ENCODE measurements at places on chromosomes 6 and 20.
A peak's percentile ranks its signal among the peaks of the same experiment; 100 is the strongest.

DNA sequence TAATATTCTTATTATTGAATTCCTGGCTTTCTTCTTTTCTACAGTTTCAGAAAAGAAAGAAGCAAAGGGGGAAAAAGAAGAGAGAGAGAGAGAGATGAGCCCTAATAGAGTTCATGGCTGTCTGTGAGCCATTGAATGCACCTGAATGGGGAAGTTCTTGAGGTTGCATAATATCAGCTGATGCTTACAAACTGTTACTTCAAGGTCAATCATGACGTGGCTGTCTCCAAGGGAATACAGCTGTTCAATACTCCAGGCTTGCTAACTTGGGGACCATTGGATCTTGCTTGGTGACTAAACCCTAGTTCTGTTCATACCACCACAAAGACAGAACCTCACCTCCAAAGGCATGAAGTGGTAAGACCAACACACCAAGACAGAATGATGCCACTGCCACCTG is 180.4 kb downstream of the ADGRG6 start:
- no peak for DNase-seq

DNA sequence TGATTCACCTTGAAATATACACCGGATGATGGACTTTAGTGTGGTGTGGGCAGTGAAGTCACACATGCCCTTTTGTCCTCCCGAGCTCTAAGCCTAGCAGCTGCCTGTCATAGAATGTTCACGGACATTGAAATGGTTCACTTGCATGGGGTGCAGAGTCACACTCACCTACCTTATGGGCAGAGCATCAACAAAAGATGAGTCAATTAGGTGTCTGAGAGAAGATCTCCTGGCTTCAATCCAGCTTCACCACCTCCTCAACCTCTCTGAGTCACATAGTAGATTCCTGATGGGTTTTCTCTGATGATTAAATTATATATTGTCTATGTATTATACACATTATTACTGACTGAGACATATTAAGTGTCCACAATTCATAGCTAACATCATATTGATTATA is 48.1 kb upstream of the HLA-E start:
- DNase-seq: no peak

- no peak for DNase-seq
These were observed 172.9 kb upstream of the CDYL start for GRCh38 chr6:4603291-4603690.

DNA sequence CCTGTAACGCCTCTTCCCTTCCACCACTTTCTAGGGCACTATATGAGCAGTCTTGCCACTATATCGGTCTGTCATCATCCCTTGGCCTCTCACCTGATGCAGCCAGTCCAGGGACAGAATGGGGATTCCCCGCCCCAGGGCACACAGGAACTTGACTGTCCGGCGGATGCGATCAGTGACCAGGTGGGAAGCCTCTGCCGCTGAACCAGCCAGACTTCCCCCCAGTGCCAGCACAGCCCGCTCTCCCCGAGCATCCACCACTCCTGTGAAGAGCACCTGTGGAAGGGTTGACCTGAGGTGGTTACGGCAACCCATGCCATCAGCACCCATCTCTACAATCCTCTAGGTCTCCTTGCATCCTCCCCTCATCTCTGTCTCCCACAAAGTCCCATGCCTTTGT is 12.2 kb upstream of the NRM start:
- no peak for DNase-seq

- DNase-seq: peak; percentile 39
These were observed 463 bp upstream of the HLA-DMB start for GRCh38 chr6:32941214-32941768.

GRCh38 chr6:43521836-43522235 is 4.9 kb downstream of the POLR1C start:
- DNase-seq: no peak

GRCh38 chr6:137181891-137182653 is 8.6 kb upstream of the IL22RA2 start:
- no peak for DNase-seq

GRCh38 chr6:149235130-149235561 is 82.4 kb upstream of the TAB2 start:
- no peak for DNase-seq

- no peak for DNase-seq
These were observed 50.4 kb downstream of the CPXM1 start for GRCh38 chr20:2749951-2750490.

DNA sequence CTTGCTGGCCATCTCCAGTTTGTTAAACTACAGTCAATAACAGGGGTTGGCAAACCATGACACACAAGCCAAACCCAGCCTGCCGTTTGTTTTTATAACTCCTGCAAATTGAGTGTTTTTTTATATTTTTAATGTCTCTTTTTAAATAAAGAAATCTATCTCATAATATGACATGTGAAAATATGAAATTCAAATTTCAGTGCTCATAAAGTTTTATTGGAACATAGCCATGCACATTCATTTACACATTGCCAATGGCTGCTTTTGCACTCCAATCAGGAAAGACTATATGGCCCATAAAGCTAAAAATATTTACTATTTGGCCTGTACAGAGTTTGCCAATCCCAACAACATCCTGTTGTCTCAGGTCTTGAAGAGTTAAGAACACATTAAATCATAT is 129.0 kb upstream of the SRSF6 start:
- DNase-seq: no peak

DNA sequence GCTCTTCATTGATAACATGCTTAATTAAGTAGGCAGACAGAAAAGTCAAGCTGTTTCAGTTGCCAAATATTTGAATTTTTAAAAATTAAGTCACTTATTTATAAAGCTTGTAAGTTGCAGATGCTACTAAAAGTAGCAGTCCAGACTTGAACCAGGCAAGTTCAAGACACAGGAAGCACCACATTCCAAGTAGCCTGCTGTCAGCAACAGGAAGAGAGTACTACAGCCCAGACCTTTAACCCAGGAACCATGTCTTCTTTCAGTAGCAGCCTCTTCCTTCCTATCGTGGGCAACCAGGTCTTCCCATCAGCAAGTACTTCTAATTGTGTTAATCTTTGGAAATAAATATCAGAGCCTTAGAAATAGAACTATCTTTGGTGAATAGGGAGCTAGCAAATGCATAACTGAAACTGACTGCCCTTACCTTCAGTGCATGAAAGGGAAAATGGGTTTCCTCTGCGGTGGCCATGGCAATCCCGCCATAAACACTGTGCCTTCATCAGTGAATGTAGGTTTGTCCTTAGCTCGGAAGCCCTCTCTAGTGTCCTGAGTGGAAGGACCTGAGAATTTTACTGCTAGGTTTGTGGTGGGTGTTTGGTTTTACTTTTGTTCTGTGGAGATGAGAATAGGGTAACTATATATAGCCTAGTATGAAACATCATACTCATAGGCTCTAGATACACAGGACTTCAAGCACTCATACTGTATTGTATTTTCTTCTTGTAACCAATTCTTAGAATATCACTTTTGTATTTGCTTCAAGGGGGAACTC is 95.6 kb downstream of the SYCP2 start:
- no peak for DNase-seq

DNA sequence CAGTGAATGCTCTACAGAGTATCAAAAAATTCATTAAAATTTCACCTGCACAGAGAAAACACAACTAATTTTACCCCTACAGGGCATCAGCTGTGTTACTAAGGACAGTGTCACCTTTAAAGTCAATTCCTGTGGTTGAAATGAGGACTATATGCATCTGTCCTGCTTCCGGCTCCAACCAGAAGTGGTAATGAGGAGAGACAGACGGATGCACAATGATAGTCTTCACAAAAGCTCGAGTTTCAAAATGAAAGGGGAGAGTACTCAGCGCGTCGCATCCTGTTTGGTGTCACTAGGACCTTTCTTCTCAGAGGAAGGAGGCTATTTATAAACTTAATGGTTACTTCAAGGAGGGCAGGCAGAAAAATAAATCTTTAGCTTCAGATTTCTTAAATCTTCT is 86.5 kb downstream of the LYRM4 start:
- DNase-seq: peak; percentile 29

- DNase-seq: peak; percentile 12
These were observed 32.5 kb downstream of the PLCG1 start for GRCh38 chr20:41169791-41170351.

GRCh38 chr6:109242925-109243324 is 139.3 kb downstream of the CD164 start:
- DNase-seq: no peak

DNA sequence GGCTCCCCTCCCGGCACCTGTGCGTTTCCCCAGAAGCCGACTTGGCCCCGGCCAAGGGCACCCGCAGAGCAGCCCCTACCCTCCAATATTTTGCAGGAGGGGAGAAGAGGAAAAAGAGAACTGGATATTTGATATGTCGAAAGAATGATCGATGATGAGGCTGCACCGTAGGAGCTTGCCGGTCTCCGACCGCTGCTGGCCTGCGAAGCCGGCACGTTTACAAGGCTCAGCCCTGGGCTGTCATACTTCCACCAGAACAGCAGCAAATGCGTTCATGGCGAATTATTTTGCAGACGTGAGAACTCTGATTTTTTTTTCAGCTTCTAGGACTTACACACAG is 296.7 kb downstream of the TFAP2C start:
- no peak for DNase-seq

DNA sequence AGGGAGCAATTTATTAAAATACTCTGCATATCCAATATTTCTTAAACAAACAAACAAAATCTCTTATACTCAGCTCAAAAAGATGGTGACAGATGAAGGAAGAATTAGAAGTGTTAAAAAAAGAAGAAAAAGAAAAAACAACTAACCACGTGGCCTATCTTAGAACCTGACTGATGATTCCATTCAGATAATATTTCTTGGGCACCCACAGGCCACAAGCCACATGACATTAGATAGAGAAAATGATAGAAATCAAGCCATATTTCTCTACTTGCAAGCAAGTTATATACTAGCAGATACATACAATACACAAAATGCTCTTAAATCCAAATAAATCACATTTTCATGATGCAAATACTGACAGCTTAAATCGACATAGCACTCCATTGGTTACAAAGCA is 14.5 kb upstream of the RAMACL start:
- no peak for DNase-seq

DNA sequence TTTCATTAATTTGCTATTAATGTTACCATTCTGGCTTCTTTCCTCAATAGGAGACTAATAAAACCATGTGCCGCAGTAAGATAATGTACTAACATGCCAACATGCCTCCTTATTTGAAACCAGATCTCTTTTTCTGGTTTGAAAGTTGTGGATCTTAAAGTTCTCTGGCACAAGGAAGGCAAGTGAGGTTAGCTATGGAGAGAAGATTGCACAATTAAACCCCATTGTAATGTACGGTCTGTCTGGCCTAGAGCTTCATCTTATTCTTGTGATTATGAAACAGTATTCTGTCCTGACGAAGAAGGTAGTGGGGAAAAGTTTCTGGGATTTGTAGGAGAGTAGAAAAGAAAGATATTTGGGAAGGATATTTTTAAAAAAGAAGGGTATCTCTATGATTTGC is 68.4 kb downstream of the EYA4 start:
- DNase-seq: no peak

- DNase-seq: no peak
These were observed 60.9 kb downstream of the SULF2 start for GRCh38 chr20:47724396-47724795.

DNA sequence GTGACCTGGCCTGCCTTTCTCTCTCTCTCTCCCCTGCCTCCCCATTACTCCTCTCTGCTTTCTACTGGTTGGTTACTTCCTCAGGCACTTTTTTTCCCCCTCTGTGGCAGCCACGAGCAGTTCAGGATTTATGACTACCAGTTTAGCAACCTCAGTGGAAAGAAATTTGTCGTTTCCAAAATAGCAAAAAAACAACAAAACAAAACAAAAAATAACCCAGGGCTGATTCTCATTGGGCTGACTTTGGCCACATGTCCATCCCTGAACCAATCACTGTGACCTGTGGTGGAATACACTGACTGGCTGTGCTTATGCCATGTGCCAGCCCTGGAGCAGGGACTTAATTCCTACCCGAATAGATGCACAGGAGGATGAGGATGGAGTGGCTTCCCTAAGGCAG is 137.4 kb downstream of the TFAP2C start:
- DNase-seq: no peak

DNA sequence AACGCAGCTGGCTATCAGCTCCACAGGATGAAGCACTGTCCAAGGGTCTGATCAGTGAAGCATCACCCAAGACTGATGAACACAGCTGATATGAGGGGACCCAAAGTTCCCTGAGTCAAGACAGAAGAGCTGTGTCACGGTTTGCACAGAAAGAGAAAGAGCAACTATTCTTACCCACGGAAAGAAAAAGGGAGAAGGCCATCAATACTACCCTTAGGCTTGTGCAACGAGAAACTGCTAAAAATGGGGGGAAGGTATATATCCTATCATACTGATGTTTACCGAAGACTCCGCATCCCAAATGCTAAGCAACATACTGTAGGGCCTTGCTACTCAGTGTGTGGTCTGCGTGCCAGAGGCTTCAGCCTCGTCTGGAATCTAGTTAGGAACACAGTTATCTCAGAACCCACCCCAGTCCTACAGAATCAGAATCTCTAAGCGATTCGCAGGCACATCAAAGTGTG is 665 bp downstream of the FASTKD5 start:
- no peak for DNase-seq

- no peak for DNase-seq
These were observed 27.8 kb downstream of the GPX5 start for GRCh38 chr6:28553384-28553985.

DNA sequence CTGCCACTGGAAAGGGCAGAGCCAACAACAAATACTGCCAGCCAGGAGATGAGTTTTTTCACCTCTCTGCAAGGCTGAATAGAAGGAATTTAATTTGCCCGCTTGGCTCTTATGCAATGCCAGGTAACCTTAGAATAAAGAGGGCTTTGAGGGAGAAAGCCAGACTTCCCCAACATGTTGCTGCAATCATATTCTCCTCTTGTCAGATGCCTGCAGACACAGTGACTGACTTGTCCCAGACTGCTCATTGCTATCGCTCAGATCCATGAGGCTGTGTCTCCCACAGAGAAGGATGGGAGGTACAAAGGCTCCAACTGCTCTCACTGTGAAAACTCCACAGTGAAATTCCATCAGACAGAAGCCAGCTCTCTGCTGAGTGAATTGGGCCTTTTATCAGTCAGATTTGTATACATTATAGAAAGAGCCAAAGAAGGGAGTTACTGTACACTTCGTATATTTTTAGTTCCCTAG is 517.0 kb upstream of the ID4 start:
- no peak for DNase-seq

GRCh38 chr20:25318471-25319240 is 70.8 kb downstream of the PYGB start:
- DNase-seq: no peak

- no peak for DNase-seq
These were observed 43.9 kb downstream of the SLC22A23 start for GRCh38 chr6:3412779-3413500.

DNA sequence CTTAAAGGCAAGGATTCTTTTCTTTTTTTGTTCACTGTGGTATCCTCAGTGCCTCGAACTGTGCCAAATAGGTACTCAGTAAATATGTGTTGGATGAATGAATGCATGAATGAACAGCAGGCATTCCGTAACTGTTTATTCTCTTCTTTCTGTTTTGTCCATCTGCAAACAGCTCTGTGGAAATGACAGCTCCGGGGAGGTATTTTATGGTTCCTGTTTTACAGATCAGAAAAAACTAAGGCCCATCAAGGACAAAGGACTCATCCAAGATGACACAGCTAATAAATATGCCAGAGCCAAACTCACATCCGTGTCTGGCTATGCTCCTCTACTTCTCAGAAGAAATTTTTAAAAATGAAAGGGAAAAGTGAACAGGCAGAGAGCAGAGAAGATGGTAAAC is 21.0 kb downstream of the JPH2 start:
- DNase-seq: no peak

Data from activated CD8-positive, alpha-beta memory T cell treated with anti-CD3 and anti-CD28 coated beads, Interleukin-2, amount 50 U/mL, for 4 hours (primary cell).